ENCODE measurements at places on chromosomes 6 and 20.
A peak's percentile ranks its signal among the peaks of the same experiment; 100 is the strongest.

- peak; percentile 25 for DNase-seq
- H3K27me3 ChIP-seq = no peaks in the 10 kb centered on the region
- H3K4me1 ChIP-seq = peaks cover 39% of the 10 kb centered on the region
- no peaks in the 10 kb centered on the region for H3K36me3 ChIP-seq
Observed at GRCh38 chr6:108114841-108115597, 40.5 kb upstream of the OSTM1 start.

DNA sequence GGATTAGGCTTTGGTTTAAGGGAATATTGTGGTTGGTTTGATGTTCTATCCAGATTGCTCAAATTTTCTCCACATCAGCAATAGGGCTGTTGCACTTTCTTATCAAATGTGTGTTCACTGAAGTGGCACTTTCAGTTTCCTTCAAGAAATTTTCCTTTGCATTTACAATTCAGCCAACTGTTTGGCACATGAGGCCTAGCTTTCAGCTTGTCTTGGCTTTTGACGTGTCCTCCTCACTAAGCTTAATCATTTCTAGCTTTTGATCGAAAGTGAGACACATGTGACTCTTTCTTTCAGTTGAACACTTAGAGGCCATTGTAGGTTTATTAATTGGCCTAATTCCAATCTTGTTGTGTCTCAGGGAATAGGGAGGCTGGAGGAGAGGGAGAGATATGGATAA lies 104.8 kb downstream of the FLRT3 start:
- no peak overlapping the region for H3K27ac ChIP-seq
- no peak overlapping the region for H3K4me3 ChIP-seq
- no peaks in the 10 kb centered on the region for H3K36me3 ChIP-seq
- no peaks in the 10 kb centered on the region for H3K27me3 ChIP-seq

GRCh38 chr6:7241709-7242645 lies 71.0 kb downstream of the SSR1 start:
- peaks cover 13% of the 10 kb centered on the region for H3K4me1 ChIP-seq
- no peak overlapping the region for H3K4me3 ChIP-seq
- no peaks in the 10 kb centered on the region for H3K27me3 ChIP-seq

DNA sequence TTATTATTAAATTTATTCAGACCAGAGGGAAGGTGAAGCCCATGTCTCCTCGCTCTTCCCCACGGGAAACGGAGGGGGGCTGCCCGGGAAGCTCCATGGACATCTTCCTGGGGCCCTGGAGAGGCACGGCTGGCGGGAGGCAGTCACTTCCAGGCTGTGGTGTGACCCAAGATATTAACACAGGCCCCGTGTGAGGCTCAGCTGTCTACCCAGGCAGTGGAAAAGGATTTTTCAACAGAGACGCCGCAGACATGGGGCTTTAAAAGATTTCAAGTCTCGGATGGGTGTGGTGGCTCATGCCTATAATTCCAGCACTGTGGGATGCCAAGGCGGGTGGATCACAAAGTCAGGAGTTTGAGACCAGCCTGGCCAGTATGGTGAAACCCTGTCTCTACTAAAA lies 117.9 kb downstream of the ERMARD start:
- no peaks in the 10 kb centered on the region for H3K27me3 ChIP-seq
- H3K27ac ChIP-seq = no peak overlapping the region
- no peak overlapping the region for H3K4me3 ChIP-seq
- H3K36me3 ChIP-seq = no peaks in the 10 kb centered on the region
- no peaks in the 10 kb centered on the region for H3K4me1 ChIP-seq

DNA sequence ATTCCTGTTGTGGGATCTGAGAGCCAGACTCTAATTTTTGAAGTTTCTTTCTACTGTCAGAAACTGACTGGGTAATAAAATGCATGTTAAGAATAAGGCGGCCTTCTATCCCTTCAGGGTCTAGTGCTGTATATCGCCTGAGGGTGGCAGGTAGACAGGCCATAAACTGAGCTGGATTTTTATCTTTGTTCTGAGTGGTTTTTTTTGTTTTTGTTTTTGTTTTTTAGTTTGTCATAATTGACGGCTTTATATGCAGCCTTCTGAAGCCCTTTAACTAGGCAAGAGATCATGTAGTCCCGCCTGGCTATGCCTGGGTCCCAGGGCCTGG lies 747.7 kb upstream of the ADGRB3 start:
- no peak overlapping the region for H3K4me3 ChIP-seq
- H3K27me3 ChIP-seq = no peaks in the 10 kb centered on the region
- no peaks in the 10 kb centered on the region for H3K4me1 ChIP-seq
- no peaks in the 10 kb centered on the region for H3K36me3 ChIP-seq

- no peak overlapping the region for H3K4me3 ChIP-seq
- peak overlapping the region; percentile 25 for H3K27ac ChIP-seq
- no peak for DNase-seq
- H3K27me3 ChIP-seq = no peaks in the 10 kb centered on the region
- no peaks in the 10 kb centered on the region for H3K36me3 ChIP-seq
Observed at GRCh38 chr6:15475261-15475660, 187.6 kb downstream of the DTNBP1 start.

DNA sequence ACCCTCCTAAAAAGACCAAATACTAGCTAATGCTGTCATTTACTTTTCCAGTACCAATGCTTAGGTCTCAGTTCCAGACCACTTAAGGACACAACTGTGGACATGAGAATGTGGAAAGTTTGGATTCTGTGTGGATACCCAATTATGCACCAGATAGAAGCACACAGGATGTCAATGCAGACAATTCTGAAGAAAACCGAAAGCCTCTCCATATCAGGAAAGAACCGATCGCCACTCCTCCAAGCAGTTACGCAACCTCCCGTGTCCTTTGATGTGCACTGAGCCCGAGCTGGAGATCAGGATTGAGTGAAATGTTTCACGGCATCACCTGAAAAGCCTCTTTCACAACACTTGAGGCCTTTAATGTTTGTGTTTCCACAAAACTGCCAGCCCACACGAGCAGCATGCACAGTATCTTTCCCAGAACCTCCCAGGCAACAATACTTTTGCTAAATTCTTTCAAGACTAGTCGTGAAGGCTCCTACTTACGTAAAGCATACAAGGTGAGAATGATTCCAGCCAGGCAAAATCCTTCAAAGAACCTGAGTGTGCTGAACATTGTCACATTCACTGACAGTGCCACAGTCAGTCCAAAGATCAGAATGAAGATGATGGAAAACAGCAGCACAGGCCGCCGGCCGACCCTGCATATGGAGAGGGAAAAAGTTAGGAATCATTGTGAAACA lies 47.0 kb downstream of the SLC22A23 start:
- H3K36me3 ChIP-seq = no peaks in the 10 kb centered on the region
- no peaks in the 10 kb centered on the region for H3K27me3 ChIP-seq
- peak overlapping the region; percentile 84 for H3K27ac ChIP-seq
- H3K4me1 ChIP-seq = peaks cover 18% of the 10 kb centered on the region

GRCh38 chr20:1435337-1435699 lies 31.3 kb downstream of the NSFL1C start:
- DNase-seq = no peak
- no peaks in the 10 kb centered on the region for H3K27me3 ChIP-seq
- no peaks in the 10 kb centered on the region for H3K4me1 ChIP-seq
- H3K36me3 ChIP-seq = no peaks in the 10 kb centered on the region
- no peak overlapping the region for H3K27ac ChIP-seq

- H3K27ac ChIP-seq = peak overlapping the region; percentile 85
- no peaks in the 10 kb centered on the region for H3K27me3 ChIP-seq
- H3K4me3 ChIP-seq = peak overlapping the region; percentile 77
- H3K4me1 ChIP-seq = peaks cover 24% of the 10 kb centered on the region
- no peaks in the 10 kb centered on the region for H3K36me3 ChIP-seq
- DNase-seq = peak; percentile 66
Observed at GRCh38 chr6:98946879-98947410, 801 bp downstream of the FBXL4 start.

DNA sequence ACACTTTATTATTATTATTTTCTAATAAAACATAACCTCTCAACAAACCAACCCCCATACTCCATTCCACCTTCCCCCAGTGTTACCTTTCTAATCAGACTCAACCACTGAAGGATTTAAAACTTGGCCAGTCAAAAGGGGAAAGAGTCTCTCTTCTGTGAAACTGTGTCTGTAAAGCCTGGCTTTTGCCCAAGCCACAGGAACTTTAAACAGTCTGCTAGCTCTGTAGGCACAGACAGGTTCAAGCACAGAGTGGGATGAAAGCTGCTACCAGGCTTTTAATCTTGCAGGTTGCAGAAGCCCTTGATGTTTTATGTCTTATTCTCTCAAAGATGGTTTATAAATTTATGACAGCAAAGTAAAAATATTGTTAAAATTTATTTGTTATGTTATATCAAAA lies 585.7 kb downstream of the TENT5A start:
- H3K4me3 ChIP-seq = no peak overlapping the region
- no peak overlapping the region for H3K27ac ChIP-seq
- no peaks in the 10 kb centered on the region for H3K4me1 ChIP-seq
- DNase-seq = no peak
- no peaks in the 10 kb centered on the region for H3K36me3 ChIP-seq

- H3K27me3 ChIP-seq = no peaks in the 10 kb centered on the region
- H3K36me3 ChIP-seq = no peaks in the 10 kb centered on the region
- no peak overlapping the region for H3K4me3 ChIP-seq
- DNase-seq = peak; percentile 52
- H3K27ac ChIP-seq = no peak overlapping the region
Observed at GRCh38 chr6:3838992-3839867, 9.9 kb upstream of the FAM50B start.

- no peak overlapping the region for H3K4me3 ChIP-seq
- peaks cover 24% of the 10 kb centered on the region for H3K36me3 ChIP-seq
- H3K27ac ChIP-seq = no peak overlapping the region
- no peaks in the 10 kb centered on the region for H3K27me3 ChIP-seq
- no peak for DNase-seq
Observed at GRCh38 chr20:63767886-63768285, 28.3 kb downstream of the SLC2A4RG start.

GRCh38 chr20:41259309-41259708 lies 58.2 kb downstream of the ZHX3 start:
- H3K27me3 ChIP-seq = no peaks in the 10 kb centered on the region
- peaks cover 20% of the 10 kb centered on the region for H3K4me1 ChIP-seq
- DNase-seq = no peak
- H3K4me3 ChIP-seq = no peak overlapping the region

DNA sequence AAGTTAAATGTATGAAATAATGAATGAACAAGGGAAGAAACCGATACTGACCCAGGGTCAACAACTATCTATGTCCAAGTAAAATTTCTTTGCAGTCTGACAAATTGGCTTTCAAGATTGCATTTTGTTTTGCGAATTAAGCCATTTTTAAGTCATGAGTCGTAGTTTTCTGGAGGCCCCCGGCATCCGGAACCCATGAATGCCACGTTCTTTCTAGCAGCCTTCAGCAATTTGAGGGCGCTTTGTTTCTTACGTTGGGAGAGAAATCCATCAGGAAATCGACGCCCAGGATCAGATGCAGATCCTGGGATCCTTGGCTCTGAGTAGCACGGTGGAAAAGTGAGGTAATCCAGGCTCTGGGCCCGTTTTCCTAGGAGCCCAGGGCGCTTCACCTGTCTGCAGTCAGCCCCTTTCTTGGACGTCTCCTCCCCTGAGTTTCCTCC lies 309 bp upstream of the ABRACL start:
- no peaks in the 10 kb centered on the region for H3K36me3 ChIP-seq
- peak overlapping the region; percentile 92 for H3K27ac ChIP-seq

DNA sequence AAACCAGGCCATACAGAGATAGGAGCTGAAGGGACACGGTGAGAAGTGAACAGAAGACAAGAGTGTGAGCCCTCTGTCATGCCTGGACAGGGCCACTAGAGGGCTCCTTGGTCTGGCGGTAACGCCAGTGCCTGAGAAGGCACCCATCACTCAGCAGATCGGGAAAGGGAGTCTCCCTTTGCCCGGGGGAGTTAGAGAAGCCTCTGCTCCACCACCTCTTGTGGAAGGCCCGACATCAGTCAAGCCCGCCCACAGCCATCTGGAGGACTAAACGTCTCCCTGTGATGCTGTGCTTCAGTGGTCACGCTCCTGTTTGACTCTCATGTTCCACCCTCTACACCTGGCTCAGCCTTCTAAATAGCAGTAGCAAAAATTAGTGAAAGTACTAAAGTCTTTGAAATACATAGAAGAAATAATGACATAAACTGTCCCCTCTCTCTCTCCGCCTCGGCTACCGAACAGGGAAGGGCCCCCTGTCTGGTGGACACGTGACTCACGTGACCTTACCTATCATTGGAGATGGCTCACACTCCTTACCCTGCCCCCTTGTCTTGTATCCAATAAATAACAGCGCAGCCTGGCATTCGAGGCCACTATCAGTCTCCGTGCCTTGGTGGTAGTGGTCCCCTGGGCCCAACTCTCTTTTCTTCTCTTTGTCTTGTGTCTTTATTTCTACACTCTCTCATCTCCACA lies 66.7 kb downstream of the RPP21 start:
- no peaks in the 10 kb centered on the region for H3K36me3 ChIP-seq
- H3K27ac ChIP-seq = no peak overlapping the region
- no peaks in the 10 kb centered on the region for H3K4me1 ChIP-seq
- peak; percentile 59 for DNase-seq
- H3K4me3 ChIP-seq = no peak overlapping the region

DNA sequence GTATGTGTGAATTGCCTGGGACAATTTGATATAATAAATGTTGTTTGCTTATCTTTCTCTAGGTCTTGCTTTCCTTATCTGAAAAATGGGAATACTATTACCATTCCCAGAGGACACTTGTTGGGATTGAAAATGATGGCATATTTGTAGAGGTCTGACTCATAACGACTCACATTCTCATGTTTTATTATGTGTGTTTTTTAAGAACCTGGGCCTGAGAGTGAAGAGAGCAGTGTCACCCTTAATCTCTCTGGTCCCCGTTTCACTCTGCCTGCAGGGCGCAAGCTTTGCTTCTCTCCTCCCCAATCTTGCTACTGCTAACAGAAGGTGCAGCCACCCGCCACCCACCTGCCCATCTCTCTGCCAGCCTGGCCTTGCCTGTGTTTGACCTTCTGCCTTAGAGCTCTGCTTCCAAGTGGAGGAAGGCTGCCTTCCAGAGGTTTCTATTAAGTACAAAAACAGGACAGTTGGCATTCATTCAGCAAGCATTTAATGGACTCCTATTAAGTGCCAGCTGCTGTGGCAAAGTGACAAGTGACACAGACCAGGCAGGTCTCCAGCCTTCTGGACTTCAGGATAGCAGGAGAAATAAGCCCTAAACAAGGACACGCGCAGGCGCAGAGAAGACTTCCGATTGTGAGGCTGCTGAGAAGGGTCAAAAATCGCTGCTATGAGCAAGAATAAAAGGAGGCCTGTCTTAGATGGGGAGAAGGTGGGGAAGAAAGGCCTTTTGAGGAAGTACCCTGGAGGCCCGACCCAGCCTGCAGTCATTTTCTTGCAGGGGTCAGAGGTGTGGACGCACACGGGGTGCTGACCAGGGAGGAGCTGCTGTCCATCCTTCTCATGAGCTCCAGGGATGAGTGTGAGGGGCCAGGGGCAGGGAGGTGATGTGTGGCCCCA lies 112.5 kb downstream of the JPH2 start:
- no peaks in the 10 kb centered on the region for H3K27me3 ChIP-seq
- H3K27ac ChIP-seq = no peak overlapping the region
- no peaks in the 10 kb centered on the region for H3K4me1 ChIP-seq
- no peak overlapping the region for H3K4me3 ChIP-seq
- DNase-seq = no peak

DNA sequence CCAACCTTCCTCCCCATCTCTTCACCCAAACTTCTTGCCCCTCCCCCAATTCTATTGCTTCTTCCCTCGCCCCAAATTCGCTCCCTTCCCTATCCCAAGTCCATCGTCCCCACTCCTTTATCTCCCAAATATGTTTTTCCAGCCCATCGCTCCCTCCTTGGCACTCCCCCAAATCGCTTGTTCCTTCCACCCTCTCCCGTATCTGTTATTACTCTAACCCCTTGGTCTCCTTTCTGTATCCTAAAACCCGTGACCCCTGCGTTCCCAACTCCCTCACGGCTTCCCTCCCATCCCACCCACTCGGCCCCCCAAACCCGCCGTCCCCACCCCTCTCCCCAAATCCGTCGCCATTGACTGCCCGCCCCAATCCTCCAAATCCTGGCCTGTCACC lies 584 bp downstream of the MTCH1 start:
- no peak for DNase-seq
- peak overlapping the region; percentile 100 for H3K4me3 ChIP-seq
- H3K27me3 ChIP-seq = no peaks in the 10 kb centered on the region
- no peaks in the 10 kb centered on the region for H3K36me3 ChIP-seq
- peaks cover 53% of the 10 kb centered on the region for H3K4me1 ChIP-seq
- peak overlapping the region; percentile 98 for H3K27ac ChIP-seq

Measured in thyroid gland (tissue), 4 donors.